Left renal cortex interstitium (tissue), 4 donors: ENCODE measurements at places on chromosomes 3 and 15. TPM values are rescaled to one million over a fixed set of nuclear protein-coding genes. Genes with fewer than 3 reads are reported as not detected.

The MBD4 gene
- polyA plus RNA-seq: 52.1 TPM

The RLBP1 gene
- not detected for polyA plus RNA-seq

The DISP2 gene
- 0.92 TPM for polyA plus RNA-seq

The SH2D7 gene
- polyA plus RNA-seq: 0.48 TPM

The SEMA5B gene
- polyA plus RNA-seq: 28.9 TPM

The GOLGA8Q gene
- 3.3 TPM for polyA plus RNA-seq

The MFAP1 gene
- 65.0 TPM for polyA plus RNA-seq

The ZBBX gene
- polyA plus RNA-seq: 4.0 TPM

- no peak for DNase-seq
Measured at GRCh38 chr3:139239550-139239949, 104.3 kb upstream of the MRPS22 start.

DNA sequence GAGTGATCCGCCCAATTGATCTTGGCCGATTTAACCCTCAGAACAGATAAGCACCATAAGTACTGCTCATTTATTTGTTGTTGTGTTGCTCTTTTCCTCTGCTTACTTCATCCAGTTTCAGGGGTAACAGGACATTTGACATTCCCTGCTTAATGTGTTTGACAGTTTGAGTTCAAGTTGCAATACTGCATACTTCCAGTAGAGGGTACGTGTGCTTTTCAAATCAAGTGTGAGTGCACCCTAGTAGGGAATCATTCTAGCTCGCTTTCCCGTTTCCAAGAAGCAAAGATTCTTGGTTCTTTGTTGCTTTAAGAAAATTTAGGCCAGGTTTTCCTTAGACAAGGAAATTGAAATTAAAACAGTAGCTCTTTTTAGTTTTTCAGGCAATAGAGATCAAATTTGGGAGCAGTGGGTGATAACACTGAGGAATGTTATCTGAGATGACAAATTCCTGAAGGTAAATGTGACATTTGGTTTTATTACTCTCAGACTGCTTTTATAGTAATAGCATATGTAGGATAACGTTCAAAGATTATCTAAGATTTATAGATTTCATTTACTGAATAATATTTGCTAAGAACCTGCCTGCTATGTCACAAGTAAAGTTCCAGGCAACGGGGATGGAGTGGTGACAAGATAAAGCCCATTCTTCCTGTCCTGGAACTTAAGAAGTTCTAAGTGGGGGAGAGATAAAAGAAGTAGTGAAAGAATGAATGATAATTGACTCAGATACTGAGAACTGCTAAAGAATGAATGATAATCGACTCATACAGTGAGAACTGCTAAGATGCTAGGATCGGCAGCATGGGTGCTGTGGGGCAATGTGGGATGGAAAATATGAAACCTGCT, 73.3 kb downstream of the SYNPR start:
- DNase-seq: peak; percentile 39

GRCh38 chr3:12586403-12586802, 29.5 kb downstream of the MKRN2 start:
- no peak for DNase-seq

GRCh38 chr3:189827108-189827507, 195.9 kb downstream of the TP63 start:
- DNase-seq: no peak

DNA sequence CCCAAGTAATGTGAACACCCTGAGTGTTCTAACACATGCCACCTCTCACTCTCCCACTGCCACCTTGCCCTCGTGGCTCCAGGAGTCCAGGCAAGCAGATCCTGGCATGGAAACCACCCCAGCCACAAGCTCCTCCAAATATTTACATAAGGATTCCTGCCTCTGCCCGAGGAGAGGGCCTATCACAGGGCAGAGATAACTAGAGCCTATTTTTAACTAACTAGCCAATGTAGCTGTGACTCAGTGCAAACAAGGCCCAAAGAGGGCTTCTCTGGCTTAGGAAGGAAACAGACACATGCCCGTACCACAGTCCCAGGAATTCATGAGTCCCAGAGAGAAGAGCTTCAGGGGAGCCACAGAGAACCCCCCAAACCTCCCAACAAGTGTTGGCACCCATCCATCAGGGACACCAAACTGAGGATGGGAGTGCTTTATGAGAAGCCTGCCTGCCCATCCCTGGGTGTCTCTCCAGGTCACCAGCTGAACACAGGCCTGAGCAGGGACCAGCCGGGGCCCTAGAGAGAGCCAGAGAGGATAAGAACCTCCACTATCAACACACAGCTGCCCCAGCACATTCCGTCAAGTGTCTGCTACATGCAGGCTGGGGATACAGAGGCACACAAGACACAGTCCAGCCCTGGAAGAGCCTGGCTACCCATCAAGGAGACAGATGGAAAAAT, 9.2 kb downstream of the FYCO1 start:
- DNase-seq: no peak

DNA sequence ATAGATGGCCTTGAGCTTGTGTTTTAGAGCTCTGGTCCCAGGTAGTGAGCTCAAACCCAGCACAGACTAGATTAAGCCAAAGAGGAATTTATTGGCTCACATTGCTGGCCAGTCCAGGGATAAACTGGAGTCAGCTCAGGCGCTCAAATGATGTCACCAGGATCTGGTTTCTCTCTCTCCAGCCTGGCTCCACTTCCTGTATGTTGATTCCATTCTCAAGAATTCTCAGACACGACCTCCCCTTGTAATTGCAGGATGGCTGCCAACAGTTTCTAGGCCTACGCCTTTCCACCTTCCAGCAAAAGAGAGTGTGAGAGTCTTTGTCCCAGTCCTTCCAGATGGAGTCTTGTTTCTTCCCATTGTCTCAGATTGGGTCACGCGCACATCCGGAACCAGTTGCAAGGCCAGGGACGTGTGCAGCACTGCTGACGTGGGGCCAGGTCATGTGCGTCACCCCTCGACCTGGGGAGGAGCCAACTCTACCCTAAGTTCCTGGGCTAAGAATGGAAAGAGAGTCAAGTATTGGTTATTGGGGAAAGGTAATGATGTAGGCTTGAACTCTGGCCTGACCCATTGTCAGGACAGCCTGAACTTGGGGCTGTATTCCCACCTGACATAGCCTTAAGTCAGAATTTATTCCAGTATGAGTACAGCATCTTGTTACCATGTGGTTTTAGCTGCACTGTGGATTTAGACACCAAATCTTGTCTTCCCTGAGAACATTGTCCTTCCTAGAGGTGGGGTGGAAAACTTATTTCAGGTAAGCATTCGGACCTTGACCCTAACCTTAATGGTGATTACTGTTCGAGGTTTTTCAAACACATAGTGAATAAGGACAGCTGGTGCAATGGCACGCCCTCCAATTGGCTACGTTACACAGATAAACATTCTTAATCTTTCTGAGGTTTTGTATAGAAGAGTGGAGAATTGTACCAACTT, 31.6 kb downstream of the CACNA1D start:
- no peak for DNase-seq

DNA sequence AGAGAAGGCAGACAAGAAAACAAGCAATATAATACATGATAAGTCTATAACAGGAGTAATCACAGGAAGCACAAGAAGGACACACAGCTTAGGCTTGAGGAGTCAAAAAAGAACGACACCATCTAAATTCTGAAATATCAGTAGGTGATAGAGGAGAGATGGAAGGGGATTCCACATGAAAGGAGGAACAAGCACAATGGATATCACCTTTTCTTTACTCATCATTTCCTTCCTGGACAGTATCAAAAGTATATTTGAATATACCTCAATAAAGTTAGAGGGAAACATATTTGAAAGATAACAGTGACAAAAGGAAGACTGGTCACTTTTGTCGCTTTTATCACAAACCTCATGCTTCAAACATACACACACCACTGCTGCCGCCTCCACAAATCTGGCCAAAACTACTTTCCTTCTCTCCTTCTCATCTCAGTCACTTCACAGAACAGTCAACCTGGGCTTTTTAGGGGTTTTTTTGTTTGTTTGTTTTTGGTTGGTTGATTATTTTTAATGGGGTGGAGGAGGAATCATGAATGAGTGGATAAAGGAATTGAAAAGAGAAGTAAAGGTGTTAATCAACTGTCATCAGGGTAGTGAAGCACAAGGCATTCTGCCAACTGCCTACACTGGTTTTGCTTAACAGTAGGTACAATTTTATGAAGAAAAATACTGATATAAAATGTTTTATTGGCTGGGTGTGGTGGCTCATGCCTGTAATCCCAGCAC, 18.5 kb downstream of the DENND4A start:
- DNase-seq: no peak

DNA sequence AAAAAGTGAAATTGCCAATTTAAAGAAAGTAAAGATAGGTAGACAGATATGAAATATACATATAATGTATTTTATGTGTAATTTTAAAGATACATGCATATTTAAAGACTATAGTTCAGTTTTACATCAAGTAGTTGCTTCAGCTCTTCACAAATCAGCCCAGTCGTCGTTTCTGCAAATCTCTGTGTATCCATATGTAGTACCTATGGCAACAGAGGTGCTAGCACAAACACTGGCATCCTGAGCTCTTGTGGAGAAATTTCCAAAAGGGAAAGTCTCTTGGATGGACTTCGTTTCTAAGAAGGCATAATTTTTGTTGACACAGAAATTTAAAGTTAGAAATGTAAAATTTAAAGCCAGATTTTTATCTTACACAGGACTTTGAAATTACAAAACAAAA, 1284.7 kb downstream of the ROBO1 start:
- no peak for DNase-seq

- no peak for DNase-seq
Measured at GRCh38 chr3:155763870-155764463, 19.1 kb upstream of the PLCH1 start.

DNA sequence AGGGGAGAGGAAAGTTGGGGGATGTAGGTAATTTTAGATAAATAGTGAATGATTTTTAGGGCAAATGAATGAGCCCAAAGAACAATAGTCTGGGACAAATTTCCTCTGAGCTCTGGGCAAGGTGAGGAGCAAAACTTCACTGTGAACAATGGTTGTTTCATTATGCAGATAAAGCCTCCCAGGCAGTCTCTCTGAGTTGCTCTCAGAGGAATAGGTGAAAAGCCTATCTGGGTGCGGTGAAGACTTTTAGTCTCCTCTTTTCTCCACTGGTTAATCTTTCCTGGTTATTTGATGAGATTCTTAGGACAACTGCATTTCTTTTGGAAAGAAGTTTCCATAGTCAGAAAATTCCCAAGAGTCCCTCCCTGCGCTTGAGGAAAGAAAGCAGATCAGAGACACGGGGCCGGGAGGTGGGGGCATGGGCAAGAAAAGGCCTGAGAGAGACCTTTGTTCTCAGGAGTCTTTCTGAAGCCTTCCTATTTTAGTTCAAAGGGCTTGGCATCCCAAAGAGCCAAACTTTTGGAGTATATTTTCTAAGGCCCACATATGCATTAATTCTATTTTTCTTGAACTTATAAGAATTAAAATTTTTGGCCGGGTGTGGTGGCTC, 353.6 kb upstream of the SLCO3A1 start:
- no peak for DNase-seq

- DNase-seq: no peak
Measured at GRCh38 chr15:64599716-64600115, 139.3 kb downstream of the ZNF609 start.

DNA sequence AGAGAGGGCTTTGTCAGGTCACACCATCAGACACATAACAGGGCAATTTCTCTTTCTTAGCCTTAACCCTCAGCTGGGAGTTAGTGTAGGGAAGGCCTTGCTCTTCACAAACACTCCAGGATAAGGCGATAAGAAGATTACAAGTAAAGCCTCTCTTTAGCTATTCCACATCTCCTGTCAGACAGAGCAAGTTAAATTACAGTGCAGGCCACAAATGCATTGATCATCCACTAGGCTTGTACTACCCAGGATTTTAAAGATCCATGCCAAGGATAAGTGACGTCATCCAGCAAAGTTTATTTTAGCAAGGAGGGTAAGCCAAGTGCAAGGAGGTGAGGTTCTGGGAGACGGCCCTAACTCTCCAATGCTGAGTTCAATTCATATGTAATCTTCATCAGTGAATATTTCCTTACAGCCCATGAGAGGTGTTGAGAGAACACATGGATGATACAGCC, 890.6 kb upstream of the NR2F2 start:
- DNase-seq: no peak

GRCh38 chr3:23129117-23129516, 74.0 kb upstream of the UBE2E2 start:
- no peak for DNase-seq

- DNase-seq: no peak
Measured at GRCh38 chr3:120471643-120472042, 20.9 kb upstream of the FSTL1 start.

GRCh38 chr15:76517910-76518309, 181.3 kb downstream of the ISL2 start:
- DNase-seq: no peak

DNA sequence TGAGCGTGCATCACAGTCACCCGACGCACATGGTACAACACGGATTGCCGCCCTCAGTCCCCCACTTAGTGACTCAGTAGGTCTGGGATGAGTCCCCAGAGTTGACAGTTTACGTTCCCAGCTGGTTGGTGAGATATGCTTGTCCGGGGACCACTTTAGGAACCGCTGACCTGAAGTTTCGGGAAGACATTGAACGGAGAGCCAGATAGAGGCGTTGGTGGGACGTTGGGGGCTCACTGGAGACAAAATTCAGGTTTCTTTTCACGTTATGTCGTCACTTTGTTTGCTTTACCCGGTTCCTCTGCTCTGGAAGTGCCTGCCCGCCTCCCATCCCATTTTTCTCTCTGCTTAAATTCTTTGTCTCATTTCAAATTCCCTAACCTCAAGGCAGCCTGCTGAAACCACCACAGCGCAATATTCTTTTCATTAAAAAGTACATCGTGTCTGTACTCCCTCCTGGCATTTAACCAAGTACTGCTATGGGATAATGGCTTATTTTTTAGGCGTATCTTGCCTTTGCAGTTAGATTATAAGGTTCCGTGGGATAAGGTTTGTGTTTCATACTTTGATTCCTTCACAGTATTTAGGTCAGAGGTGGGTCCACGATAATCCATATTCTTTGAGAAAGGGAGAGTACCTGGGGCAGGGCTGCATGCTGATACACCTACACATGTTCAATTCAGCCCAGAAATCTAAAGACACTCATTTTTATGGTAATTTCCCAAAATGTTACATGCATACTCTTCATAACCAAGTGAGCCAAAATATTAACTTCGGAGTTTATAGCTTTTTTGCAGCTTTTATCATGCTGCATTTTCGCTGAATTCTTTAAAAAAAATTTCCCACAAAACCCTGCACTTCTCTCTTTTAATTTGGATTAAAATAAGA, 921 bp downstream of the LMLN start:
- DNase-seq: no peak

GRCh38 chr3:147669077-147669476, 259.9 kb downstream of the ZIC1 start:
- no peak for DNase-seq

- DNase-seq: no peak
Measured at GRCh38 chr3:150067561-150067960, 96.9 kb upstream of the PFN2 start.
